ENCODE measurements at places on chromosomes 4 and X. TPM values are rescaled to one million over a fixed set of nuclear protein-coding genes. Genes with fewer than 3 reads are reported as not detected.

GRCh38 chr4:175530655-175531054 lies 281.4 kb downstream of the GPM6A start:
- DNase-seq = no peak

DNA sequence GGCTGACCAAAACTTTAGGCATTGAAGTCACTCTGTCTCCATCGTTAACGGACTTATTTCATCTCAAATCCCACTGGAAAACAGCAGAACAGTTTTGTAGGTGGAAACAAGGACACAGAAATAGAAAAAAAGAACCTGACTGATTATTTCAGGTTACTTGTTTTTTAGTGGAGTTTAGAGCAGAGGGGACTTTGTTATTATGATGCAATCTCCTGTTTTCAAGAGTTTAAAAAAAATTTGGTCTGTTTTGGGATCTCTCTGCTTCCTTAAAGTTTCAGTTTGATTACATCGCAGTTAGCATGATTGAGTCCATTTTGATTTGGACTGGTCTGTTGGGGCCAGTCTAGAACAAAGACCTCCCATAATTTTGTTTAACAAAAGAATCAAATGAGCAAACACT lies 13.6 kb downstream of the PROM1 start:
- DNase-seq = no peak

SYTL4 gene
- 4.6 TPM for total RNA-seq

GRCh38 chr4:153651116-153651515 lies 33.0 kb upstream of the TLR2 start:
- no peak for DNase-seq

DNA sequence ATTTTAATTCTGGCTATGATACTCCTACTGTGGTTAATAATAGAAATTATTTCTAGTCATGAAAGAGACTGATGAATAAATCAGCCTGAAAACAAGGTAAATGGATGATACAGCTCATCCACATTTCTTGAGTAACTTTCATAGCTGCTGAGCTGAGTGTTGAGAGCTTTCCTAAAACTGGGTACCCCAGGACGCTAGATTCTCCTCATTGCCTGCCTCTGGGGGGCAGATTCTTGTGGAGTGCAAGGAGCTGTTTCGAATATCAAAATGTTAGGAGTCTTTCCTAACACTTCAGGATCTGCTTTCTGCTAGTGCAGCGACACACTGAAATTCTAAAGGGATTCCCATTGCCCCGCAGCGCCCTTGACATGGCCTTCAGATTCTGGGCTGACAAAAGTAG lies 2.1 kb downstream of the MND1 start:
- no peak for DNase-seq

DNA sequence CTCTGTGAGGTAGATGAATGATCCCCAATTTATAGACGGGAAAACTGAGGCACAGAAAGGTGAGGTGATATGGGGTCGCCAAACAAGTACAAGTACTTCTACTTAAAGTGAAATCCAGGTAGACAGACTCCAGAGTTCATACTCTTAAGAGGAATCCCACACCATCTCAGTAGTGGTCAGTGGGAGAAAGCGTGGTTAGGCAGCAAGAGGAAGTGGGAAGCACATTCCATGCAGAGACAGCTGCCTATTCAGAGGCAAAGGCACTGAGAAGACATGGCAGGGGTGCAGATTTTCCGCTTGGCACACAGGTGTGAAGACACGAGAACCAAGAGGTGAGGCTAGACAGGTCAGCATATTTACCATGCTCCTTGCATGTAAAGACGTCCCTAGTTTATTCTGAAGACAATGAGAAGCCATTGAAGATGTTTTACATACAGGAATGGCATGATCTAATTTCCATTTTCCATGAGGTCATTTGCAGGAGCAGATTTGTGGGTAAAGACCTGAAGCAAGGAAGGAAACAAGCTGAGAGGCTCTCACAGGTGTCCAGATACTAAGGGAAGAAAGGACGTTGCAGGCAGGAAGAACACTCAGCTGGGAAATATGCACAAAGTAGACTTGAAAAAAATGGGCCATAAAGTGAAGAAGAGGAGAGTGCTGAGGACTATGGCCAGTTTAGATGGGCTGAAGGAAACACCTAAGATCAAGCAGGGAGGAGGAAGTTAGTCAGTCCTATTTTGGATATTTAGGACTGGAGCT lies 17.3 kb upstream of the CLNK start:
- no peak for DNase-seq
